Caki2 (cell line): ENCODE measurements at places on chromosomes 6 and 20.

DNA sequence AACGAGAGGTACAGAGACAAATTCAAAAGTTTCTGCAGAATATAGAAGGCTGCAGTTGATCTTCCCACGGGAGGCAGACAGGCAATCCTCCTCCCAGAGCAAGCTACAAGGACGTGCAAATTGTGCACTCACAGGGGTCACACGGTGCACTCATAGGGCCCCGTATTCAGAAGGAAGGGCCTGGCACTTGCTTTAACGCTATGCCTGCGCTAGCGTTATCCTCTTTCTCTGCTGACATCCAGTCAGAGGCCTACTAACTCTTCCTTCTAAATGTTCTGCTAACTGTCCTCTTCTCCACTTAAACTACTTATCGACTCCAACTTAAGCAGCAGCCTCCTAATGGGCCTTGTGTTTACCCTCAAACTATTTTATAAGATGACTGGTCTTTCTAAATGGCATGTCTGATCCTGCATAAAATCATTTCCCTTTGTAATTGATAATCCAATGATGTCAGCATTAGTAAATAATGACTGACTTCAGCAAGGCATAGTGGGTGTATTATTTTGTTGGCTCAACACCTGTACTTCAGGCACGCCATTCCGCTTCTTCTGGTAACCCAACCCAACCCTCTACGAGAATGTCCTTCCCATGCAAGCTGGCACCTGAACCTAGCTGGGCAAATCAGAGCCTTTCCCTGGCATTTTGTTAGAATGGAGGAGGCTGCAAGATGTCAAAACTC lies 2.2 kb downstream of the IFNGR1 start:
- DNase-seq = no peak

GRCh38 chr6:143117108-143117507 lies 56.4 kb downstream of the AIG1 start:
- no peak for DNase-seq

DNA sequence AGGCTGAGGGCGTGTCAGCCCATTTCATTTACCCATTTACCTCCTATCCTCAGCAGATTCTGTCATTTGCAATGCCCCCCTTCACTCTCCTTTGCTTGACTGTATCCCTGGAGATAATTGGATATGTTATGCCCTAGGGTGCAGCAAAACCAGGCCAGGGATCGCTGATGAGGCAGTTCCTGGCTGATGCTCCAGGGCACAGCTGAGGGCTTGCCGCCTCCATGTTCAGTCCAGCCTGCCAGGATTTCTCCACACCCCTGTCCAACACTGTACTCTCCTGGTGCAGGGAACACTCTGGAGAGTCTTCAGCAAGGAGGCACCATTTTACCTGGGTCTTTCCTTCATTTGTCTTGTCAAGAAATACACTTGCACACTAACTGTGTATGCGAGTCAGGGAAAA lies 532.1 kb upstream of the CHD6 start:
- no peak for DNase-seq

GRCh38 chr20:63452821-63453523 lies 19.5 kb downstream of the KCNQ2 start:
- no peak for DNase-seq

DNA sequence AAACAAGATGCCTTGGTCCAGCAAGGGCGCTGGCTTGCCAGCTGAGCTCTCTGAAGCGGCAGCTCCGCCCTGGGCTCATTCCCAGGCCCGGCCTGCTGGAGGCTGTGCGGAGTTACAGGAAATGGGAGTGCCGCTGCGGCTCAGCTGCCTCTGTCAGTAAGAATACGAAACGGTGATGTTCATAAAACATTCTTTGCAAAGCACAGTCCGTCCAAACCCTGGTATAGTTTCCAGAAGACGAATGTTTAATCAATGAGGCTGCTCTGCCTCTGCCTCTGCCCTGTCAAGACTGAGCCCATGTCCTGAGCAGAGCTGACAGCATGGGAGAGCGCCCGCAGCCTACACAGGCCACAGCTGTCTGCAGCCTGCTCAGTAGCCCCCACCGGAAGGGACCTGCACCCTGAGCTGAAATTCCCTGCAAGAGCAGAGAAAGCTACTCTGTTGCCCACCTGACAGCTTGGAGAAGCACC lies 153.3 kb upstream of the SNX9 start:
- no peak for DNase-seq

DNA sequence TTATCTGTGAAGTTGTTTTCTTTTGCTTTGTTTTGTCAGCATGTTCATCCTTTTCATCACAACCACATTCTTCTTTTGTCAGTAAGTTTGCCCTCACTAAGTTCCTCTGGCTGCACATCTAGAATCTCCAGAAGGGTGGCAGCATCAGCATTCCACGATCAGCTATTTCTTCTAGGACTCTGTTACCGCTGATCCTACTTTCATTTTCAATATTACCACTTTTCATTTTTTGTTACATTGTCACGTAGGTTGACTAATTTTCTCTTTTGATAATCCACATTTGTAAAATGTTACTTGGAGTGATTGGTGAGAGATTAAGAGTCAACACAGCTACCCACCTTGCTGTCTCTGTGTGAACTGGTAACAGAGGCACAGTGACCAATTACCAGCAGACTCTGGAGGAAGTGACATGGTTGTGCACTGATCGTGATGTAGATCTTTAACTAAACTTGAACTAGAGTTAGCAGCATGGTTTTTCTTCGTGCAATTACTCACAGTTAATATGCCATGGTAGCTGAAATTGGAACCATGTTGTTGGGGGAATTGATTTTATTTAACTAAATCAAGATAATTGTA lies 307.9 kb upstream of the SLC35B3 start:
- peak; percentile 72 for DNase-seq

GRCh38 chr6:89385156-89385667 lies 26.9 kb downstream of the RRAGD start:
- peak; percentile 45 for DNase-seq

GRCh38 chr6:111691345-111692225 lies 85.9 kb upstream of the TRAF3IP2 start:
- no peak for DNase-seq

GRCh38 chr20:2820084-2820895 lies 4.1 kb downstream of the TMEM239 start:
- DNase-seq = no peak

DNA sequence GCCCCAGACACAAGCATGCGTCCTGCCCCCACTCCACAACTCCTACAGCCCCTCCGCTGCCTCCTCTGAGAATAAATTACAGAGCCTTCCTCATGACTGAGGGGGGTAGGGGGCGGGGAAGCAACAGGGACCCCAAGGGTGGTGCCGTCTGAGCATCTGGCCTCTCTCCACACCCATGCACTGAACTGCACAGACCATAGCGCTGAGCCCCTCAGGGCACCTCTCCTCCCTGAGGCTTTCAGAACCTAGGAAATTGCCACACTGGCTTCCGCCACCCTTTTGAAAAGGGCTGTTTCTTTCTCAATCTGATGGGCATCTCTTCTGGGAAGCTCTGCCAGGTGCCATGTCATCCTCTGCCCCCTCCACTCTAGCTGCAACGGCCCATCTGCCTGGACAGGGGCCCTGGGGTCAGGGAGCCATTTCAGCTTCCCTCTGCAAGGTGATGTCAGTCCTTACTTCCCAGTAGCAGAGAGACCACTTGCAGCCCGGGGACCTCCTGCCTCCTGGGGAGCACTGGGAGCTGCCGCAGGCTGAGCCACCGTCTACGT lies 2.5 kb downstream of the CST7 start:
- no peak for DNase-seq

- no peak for DNase-seq
Observed at GRCh38 chr20:21557241-21558020, 43.6 kb upstream of the NKX2-2 start.

DNA sequence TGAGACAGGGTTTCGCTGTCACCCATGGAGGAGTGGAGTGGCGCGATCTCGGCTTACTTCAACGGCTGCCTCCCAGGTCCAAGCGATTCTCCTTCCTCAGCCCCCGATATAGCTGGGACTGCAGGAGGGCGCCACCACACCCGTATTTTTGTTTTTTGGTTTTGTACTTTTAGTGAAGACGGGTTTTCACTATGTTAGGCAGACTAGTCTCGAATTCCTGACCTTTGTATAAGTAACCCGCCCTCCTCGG lies 115.4 kb upstream of the BTN3A2 start:
- no peak for DNase-seq

- no peak for DNase-seq
Observed at GRCh38 chr6:169022079-169022478, 231.6 kb downstream of the THBS2 start.

DNA sequence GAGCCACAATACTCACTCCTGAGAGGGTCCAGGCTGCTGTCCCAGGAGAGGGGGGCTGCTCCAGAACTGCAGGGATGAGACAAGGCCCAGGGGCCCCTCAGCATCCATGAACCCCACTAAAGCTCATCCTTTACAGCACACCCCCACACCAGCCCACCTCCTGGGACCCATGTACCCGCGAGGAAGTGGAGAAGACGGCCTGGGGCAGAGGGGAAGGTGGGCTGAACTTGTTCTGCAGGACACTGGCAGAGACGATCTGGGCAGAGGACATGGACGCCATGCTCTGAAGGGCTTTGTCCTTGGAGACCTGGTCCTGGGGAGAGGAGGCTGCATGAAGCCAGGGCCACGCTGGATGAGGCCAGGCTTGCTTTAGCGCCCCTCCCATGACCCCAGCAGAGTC lies 10.1 kb downstream of the RPL10A start:
- DNase-seq = no peak

GRCh38 chr6:75188221-75188925 lies 17.5 kb downstream of the COL12A1 start:
- no peak for DNase-seq
